ENCODE measurements at places on chromosomes 7 and 10.

DNA sequence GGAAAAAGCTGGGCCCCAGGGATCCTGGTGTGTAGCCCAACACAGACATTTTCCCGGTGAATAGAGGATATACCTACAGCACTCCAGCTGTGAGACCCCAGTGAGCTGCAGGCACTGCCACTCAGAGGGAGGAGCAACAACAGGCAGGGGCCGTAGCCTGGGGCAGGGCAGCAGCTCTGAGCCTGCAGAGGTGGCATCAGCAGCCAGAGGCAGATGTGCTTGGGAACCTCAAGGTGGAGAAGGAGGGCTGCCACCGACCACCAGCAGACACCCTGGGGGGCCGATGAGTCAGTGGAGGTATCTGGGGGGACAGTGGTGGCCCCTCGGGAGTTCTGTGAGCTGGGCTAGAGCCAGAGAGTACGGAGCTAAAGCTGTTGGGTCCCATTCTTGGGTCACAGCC lies 110.2 kb upstream of the GDF10 start:
- DNase-seq: no peak

DNA sequence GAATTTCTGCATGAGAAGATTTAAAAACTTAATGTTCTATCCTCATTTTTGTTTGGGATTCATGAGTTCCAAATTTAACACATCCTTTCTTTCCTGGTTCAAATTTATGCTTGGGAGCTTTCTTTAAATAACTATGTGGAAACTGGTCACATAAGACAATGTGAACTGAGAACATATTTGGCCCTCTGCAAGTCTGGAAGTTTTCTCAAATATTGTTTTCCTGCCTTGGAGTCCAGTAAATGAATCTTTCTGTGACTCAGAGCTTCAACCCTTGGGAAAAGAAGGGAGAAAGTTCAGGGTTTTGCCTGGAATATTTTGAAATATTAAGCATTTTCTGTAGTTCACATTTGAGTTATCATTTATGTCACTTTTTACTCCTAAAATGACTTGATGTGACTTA lies 559.0 kb upstream of the NRP1 start:
- no peak for DNase-seq

DNA sequence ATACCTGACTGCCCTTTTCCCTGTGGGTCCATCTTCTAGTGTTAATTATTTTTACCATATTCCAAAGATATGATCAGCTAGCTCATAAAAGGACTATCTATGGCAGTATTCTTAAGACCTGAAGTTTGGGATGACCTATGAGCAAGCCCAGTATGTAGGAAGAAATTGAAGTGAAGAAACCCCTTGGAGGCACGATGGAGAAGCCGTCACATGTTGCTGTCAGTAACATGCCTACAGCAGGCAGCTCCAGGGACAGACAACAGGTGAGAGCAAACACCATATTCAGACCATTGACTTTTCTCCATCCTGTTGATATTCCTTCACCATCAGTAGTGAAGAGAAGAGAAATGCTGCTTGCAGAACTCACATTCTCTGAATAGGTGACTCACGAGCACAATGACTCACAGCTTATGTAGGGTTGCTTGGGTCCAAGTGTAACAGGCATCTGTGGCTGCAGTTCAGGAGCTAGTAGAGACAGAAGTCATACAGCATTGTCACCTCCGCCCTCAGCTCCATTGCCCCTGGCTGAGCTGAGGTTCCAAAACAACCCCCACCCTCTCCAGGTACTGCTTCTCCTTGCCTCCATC lies 8.4 kb upstream of the LYZL2 start:
- DNase-seq: peak; percentile 94

DNA sequence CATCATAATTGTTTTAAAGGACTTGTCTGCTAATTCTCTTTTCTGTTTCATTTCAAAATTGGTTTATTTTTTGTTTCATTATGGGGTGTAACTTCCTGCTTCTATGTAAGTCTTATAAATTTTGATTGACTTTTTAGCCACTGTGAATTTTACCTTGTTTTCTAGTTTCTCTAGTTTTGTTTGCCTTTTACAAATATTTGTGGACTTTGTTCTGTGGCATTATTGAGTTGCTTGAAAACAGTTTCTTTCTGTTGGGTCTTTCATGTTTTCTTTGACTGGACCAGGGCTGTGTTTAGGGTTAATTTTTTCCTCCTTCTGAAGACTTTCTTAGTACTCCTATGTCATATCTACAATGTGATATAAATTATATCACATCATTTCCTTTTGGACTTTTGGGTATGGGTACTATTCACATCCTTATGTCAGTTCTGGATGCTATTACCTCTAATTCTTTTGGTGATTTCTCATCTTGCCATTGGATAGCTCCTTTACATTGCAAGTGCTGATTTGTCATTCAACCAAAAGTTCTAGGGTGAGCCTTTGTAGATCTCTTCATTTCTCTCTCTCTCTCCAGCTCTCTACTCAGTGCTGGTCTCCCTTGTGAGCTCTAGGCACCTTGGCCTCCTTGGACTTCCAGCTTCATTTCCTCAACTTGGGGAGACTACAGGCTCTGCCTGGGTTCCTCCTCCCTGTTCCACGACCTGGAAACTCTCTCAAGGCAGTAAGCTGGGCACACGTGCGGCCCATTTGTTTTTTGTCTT lies 36.9 kb downstream of the MLLT10 start:
- no peak for DNase-seq

DNA sequence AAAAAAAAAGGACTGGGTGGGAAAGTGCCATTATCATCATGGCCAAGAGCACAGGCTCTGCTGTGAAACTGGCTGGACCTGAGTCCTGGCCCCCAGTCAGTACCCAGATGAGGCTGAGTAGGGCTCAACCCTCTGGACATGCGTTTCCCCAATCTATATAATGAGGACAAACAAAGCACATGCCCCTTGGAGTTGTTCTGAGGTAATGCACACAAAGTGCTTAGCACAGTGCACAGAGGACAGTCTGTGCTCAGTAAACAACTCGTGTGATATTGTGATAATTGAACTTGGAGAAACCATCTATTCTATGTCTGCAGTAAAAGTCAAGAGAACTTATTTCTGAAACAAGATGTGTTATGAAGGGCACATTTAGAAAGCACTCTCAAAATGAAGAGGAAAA lies 138.8 kb downstream of the KCNMA1 start:
- DNase-seq: no peak

DNA sequence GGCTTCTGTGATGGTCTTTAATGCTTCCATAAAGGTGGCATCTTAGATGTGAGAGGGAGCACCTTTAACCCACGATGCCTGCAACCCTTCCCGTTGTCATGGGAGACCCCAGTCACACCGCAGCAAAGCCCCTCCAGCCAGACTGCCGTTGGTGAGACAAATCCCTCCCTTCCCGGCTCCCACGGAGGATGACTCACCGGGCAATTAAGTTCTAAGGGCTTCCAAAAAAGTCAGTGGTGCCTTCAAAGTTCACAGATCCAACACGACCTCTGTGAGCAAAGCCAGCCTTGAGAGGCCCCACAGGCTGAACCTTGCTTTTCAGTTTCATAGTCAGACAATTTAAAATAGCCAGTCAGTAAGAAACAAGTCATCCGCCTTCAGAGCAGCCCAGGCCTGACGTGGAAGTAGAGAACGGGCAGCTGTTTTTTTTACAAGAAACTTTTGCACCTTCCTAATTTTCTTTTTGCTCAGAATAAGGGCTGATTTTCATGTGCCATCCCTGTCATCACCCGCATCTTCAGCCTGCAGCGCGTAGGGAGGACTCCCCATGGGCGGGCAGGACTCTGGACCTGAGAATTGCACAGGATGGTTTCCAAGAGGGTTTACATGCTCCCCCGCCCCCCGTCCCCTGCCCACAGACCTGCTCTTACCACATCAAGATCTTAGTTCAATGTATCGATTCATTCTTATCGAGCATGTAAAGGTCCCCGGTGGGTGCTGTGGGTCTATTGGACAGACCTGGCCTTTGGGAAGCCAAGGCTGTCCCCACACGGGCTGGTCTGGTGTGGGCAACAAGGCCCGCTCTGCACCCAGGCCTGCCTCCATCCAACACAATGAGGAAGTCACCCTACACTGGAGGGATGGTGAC lies 333.9 kb downstream of the DNAJB6 start:
- DNase-seq: no peak

DNA sequence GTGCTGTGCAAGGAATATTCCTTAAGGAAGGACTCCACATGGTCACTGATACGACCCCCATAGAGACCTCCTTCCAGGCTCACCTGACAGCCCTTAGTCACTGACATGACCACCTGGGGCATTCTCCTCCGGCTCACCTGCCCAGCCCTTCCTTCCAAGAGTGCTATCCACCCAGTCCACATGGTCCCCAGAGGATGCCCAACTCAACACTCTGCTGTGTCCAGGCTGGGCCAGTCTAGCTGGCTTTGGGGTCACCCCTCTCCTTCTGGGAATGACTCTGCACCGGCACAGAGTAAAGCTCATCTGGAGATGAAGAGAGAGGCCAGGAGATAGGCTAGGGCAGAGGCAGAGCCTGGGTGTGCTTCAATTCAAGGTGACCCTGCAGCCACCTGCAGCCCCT lies 300.8 kb downstream of the TNS3 start:
- no peak for DNase-seq

DNA sequence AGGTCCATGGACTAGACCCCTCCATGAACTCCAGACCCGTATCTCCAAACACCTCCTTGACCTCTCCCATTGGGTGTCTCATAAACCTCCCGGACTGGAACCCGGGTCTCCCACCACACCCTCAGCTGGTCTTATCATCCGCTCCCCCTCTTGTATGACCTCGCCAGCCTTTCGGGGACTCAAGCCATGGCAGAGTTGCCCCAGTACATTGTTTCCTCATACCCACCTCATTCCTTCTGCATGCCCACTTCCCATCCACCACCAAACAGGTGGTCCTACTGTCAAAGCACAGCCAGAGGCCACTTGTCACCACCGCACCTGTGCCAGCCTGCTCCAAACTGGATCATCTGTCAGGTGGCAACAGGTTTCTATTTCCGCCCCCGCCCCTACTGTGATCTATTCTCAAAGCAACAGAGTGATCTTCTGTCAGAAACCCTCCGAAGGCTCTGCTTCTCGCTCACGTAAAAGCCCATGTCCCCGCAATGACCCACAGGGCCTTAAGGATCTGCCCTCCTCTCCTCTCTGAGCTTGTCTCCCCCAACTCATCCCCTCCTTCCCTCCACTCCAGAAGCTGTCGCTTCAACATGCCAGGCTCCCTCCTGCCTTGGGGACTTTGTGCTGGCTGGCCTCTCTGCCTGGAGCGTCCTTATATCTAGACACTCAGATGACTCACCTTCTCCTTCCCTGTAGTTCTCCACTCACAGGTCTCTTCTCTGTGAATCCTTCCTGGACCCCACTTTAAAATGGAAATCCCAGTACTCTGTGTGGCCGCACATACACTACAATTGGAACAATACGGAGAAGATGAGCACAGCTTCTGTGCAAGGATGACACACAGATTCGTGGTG lies 22.8 kb upstream of the PRKAG2 start:
- DNase-seq: no peak

GRCh38 chr7:108488768-108489538 lies 32.7 kb upstream of the NRCAM start:
- peak; percentile 9 for DNase-seq

DNA sequence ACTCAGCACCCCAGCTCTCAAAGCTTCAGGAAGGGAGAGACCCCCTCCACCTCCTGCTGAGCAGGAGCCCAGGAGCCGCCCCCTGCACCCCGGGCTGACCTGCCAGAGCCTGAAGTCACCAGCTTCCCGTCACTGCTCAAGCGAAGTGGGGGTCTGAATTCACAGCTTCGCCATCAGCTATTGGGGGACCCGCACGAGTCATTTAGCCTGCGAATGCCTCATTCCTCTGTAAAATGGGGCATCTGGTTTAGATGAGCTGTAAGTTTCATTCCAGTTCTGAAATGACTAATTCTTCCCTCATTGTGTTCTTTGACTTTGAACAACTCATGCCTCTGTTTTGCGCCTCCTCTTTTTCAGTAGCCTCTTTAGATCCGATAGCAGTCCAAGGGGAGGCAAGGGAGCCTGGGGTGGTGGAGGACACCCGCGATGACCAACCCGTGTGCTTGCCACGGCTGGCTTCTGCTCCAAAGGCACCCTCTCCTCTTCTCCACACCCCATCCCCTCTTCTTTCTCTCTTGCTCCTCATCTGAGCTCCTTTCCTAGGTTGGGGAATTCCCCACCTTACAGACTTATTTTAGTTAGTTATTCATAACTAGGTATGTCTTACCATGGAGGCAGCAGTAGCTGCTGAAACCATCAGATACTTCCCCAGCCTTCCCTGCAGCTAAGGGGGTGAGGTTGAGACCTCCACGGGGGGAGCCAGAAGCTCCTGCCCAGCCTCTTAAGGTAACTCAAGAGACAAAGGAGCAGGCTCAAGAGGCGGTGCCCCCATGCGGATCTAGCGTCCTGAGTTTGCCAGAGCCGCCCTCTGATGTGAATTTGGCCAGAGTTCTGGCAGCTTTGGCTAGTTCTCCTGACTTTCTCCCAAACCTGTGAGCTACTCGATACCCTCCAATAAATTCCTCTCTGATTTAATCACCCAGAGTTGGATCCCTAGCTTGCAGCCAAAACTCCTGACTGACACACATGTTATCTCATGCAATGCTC lies 47.7 kb downstream of the RBM17 start:
- DNase-seq: peak; percentile 72

DNA sequence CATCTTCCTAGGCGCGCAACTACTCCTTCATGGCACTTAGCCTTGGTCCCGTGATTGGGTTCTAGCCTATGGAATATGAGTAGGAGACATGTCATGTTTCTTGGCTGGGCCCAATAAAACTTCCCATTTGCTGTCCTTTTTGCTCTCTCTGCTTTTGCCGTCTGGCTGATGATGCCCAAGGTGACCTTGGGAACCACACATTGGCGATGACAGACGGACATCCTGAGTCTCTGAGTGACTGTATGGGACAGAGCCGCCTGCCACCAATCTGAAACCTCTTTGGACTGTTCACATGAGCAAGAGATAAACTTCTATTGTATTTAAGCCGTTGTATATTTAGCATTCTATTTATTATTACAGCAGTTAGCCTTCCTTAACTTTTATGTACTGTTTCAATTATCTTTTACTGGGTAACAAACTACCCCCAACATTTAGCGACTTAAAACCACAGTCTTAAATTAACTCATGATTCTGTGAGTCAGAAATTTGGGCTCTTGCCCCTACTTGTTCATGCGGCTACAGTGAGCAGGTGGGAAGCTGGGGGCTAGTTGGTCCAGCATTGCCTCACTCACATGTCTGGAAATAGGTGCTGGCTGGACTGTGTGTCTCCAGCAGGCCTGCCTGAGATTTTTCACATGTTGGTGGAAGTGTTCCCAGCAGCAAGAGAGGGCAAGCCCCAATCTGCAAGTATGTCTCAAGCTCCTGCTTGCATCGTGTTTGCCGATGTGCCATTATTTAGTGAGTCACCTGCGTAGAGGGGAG lies 71.7 kb downstream of the NOD1 start:
- no peak for DNase-seq

DNA sequence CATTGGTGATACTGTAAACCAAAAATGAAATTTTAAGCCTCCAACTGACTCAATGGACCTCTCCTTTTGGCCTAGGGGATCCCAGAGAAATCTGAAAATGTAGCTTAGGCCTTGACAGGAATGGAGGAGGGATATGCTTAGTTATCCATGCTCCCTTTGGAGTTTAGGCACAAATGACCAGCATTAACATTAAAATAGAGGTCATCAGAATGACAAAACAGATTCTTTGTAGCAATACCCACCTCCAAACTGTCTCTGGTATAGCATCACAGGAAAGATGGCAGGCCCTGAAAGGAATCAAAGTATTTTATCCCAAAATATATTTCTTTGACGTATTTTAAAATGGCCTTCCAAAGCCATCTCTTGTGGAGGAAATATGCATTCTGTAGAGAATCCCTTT lies 39.1 kb upstream of the LRRN3 start:
- DNase-seq: no peak

All from iris pigment epithelial cell (primary cell).